ENCODE measurements at places on chromosomes 3 and 15. TPM values are rescaled to one million over a fixed set of nuclear protein-coding genes. Genes with fewer than 3 reads are reported as not detected.
A peak's percentile ranks its signal among the peaks of the same experiment; 100 is the strongest.

DNA sequence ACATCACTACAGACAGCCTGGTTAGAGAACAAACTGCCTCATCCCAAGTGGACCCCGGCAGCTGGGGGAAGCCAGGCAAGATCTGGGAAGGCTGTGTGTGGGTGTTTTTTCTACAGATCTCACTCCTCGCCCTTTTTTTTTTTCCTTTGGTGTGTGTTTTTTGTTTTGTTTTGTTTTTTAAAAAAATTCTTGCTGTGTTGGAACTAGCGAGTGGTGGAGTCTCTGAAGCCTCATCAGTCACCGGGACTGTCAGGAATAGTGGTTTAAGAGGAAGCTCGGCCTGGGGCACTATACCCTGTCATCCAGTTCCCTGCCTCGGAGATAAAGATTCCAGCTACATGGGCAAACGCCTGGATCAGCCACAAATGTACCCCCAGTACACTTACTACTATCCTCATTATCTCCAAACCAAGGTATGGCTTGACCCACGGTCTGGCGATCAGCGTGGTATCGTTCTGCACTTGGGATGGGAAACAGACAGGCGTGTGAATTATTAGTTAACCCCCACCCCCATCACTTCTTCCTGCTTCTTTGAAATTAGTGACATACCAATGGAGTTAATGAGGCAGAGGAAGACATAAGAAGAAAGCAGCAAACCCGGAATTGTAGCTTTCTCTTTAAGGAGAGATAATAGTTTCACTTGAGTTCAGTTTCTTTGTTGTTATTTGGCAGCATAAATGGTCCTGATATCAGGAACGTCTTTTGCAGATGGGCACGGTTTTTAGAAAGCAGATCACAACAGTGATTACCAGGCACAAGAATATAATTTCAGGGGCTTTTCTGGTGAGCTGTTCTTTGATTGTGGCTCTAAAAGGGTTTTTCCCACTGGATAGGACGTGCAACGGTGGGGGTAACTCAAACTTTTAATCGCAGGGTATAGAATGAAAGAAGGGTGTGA, 722 bp downstream of the RBMS3 start:
- H3K36me3 ChIP-seq = no peaks in the 10 kb centered on the region
- H3K27me3 ChIP-seq = no peaks in the 10 kb centered on the region
- peak overlapping the region; percentile 70 for H3K4me3 ChIP-seq
- H3K4me1 ChIP-seq = peaks cover 16% of the 10 kb centered on the region

DNA sequence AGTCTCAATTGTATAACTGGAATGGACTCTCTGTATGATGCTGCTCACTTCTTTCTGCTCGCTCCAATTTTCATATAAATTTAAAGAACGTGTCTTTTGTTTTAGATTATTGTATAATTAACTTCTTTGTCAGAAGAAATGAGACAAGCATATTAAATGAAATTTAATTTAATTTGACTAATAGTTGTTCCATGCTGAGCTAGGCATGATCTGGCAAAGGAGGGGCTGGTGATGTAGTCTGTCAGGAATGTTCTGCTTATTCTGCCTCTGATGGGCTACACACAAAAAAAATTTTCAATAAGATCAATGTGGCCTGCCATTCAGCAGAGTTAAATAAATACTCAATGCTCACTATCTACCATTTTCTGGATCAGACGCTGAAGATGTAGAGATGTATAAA, 208.4 kb upstream of the CD96 start:
- DNase-seq = no peak
- H3K27me3 ChIP-seq = no peaks in the 10 kb centered on the region
- H3K4me3 ChIP-seq = no peak overlapping the region

- H3K36me3 ChIP-seq = no peaks in the 10 kb centered on the region
- no peak overlapping the region for H3K4me3 ChIP-seq
- H3K4me1 ChIP-seq = no peaks in the 10 kb centered on the region
- no peaks in the 10 kb centered on the region for H3K27me3 ChIP-seq
- H3K27ac ChIP-seq = no peak overlapping the region
These were observed 127.5 kb downstream of the OSBPL10 start for GRCh38 chr3:31853580-31853979.

- no peaks in the 10 kb centered on the region for H3K36me3 ChIP-seq
- peaks cover 19% of the 10 kb centered on the region for H3K4me1 ChIP-seq
- H3K27ac ChIP-seq = peak overlapping the region; percentile 43
- no peak for DNase-seq
- no peak overlapping the region for H3K4me3 ChIP-seq
These were observed 11.0 kb downstream of the SPTBN5 start for GRCh38 chr15:41882689-41883483.

DNA sequence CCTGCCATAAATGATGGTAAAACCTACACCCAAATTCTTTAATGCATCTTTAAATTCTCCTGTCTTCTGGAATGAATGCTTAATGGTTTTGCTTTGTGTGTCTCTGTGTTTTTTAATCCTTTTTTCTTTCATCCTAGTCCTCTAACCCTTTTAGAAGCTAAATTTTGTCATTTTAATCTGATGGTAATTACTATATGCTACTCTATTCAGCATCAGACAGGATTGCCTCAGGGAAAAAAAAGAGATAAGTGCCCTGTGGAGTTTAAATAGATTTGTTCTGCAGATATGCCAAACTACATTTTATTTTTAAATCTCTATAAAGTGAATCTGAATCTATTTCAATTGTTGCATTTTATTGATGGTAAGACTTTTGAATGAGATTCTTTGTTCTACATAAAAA, 966.8 kb downstream of the NSUN3 start:
- no peak for DNase-seq
- H3K27ac ChIP-seq = no peak overlapping the region
- no peaks in the 10 kb centered on the region for H3K27me3 ChIP-seq

DNA sequence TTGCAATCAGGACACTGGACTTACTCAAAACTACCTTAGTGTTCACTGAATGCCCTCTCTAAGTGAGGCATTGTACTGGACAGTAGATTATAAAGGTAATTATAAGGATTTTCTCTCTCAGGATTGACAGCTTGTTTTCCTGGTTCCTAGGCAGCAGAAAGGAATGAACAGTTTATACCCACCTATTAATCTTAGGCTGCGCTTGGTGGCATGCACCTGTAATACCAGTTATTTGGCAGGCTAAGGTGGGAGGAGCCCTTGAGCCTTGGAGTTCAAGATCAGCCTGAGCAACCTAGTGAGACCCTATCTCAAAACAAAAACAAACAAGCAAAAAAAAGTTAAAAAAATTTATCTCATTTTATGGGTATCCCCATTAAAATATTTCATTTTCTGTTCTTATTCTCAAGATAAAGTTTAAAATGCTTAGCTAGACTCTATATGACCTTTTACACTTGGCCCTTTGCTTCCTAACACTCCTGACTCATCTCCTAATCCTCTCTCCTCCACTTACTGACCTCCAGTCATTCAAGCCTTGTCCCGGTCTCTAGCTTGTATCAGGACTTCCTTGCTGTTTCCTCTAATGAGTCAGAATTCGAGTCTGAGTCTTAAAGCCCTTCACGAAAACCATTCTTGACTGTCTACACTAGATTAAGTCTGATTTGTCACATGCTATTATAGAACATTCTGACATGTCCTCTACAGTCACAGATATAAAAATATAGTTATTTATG, 348.6 kb downstream of the NLGN1 start:
- no peaks in the 10 kb centered on the region for H3K4me1 ChIP-seq
- no peak for DNase-seq
- H3K27me3 ChIP-seq = no peaks in the 10 kb centered on the region
- no peak overlapping the region for H3K27ac ChIP-seq

GRCh38 chr15:58014470-58014869, 51.0 kb downstream of the ALDH1A2 start:
- H3K36me3 ChIP-seq = no peaks in the 10 kb centered on the region
- no peak for DNase-seq
- H3K27ac ChIP-seq = no peak overlapping the region

- no peaks in the 10 kb centered on the region for H3K27me3 ChIP-seq
- H3K36me3 ChIP-seq = no peaks in the 10 kb centered on the region
- DNase-seq = peak; percentile 11
- H3K4me3 ChIP-seq = no peak overlapping the region
These were observed 248.5 kb downstream of the ZMAT3 start for GRCh38 chr3:178823150-178823549.

The FSIP1 gene
- total RNA-seq = 1.0 TPM

The NRG4 gene
- total RNA-seq = not detected

The LSMEM2 gene
- 39.0 TPM for total RNA-seq

Measured in heart right ventricle (tissue), 16 donors.